CD8-positive, alpha-beta memory T cell (primary cell): ENCODE measurements at places on chromosomes 2 and 18. TPM values are rescaled to one million over a fixed set of nuclear protein-coding genes. Genes with fewer than 3 reads are reported as not detected.
A peak's percentile ranks its signal among the peaks of the same experiment; 100 is the strongest.

DNA sequence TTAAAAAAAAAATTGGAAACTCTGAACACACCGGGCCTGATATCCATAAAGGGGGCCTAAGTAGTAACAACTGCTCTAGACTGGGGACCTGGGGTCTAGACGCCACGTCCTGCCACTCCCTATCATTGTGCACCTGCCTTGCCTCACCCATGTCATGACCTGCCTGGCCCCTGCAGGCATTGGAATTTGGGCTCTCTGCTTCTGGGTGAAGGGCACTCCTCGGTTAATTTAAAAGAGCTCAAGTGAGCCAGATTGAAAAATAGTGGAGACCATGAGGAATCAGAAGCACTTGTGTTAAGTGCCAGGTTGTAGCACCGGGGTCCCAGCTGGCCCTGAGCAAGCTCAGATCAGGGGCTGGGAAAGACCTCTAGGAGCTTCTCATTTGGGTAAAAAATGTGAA is 48.1 kb downstream of the SLC4A1AP start:
- no peak for DNase-seq
- no peak overlapping the region for H3K4me3 ChIP-seq
- no peak overlapping the region for H3K27ac ChIP-seq
- H3K4me1 ChIP-seq, result peaks cover 15% of the 10 kb centered on the region
- H3K27me3 ChIP-seq, result no peaks in the 10 kb centered on the region
- no peaks in the 10 kb centered on the region for H3K36me3 ChIP-seq

DNA sequence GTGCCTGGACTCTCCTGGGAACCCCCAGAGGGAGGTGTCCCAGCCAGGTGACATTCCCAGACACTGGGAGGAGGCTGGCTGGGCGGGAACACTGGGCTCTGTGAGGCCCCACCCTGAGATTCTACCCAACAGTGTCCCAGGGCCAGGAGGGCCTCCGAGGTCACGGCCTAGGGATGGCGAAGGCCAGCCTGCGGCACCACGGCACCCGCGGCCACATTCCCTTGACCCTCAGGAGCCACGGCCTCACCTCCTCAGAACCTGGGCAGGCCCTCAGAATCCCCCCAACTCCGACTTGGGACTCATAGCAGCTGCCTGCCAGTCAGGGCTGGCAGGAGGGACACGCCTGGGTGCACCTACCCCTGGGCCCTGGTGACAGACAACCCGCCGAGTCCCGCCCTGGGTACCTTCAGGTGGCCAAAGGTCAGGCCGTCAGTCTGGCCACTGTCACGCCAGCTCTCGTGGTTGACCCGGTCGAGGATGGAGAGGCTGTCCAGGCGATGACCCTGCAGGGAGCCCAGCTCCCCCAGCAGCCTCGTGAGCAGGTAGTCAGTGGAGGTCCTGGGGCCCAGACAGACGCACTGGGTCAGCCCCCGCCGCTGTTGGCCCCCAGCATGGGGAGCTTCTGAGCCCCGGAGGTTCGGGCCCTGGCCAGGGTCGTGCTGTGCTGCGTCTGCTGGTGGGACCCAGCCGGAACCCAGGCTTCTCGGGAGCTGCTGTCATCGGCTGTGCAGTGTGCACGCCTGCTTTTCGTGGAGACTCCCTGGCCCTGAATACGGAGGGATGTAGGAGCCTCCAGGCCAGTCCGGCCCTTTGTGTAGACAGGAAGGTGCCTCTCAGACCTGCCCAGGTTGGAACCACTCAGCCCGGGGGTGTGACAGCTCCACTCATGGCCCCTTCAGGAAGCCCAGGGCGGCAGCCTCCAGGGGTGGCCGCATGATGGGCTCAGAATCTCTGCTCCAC is 6.1 kb downstream of the MAB21L4 start:
- no peaks in the 10 kb centered on the region for H3K36me3 ChIP-seq
- no peaks in the 10 kb centered on the region for H3K4me1 ChIP-seq
- H3K4me3 ChIP-seq, result no peak overlapping the region
- H3K27ac ChIP-seq, result no peak overlapping the region

TM4SF20 gene
- not detected for total RNA-seq

DNA sequence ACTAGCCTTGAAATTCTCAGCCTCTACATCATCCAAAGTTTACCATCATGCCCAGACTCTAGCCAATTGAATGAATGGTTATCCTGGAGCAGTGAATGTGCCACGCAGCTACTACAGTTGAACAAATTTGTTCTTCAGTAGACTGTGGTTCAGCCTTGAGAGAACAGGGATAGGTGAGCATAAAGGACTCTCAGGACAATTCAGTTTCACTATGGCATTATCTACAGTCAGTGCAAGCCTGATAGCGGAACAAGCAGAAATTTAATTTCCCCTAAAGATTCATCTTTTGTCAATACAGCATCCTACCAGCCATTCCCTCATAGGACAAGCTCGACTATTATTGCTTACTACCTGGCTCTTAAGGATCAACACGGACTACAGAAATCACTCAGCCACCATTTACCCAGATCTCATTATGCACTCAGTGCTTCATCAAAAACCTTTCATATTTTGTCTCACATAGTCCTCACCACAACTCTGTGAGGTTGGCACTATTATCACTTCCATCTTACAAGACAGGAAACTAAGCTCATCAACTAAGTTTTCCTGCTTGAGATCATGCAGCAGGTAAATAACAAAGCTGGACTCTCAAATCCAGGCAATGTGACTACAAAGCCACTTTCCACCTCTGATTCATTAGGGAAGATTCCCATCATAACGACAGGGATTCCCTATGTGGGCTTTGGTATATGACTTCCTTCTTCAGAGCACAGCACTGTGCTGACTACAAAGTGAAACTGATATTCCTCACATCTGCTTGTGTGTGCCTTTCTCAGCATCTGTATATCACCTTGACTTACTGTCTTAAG is 181.5 kb upstream of the ACVR2A start:
- peak overlapping the region; percentile 26 for H3K4me3 ChIP-seq
- no peaks in the 10 kb centered on the region for H3K27me3 ChIP-seq
- peaks cover 18% of the 10 kb centered on the region for H3K4me1 ChIP-seq
- no peaks in the 10 kb centered on the region for H3K36me3 ChIP-seq

GRCh38 chr18:29928081-29928480 is 1114.5 kb downstream of the DSC3 start:
- no peaks in the 10 kb centered on the region for H3K4me1 ChIP-seq
- H3K27me3 ChIP-seq, result no peaks in the 10 kb centered on the region
- H3K4me3 ChIP-seq, result no peak overlapping the region
- no peak for DNase-seq

DNA sequence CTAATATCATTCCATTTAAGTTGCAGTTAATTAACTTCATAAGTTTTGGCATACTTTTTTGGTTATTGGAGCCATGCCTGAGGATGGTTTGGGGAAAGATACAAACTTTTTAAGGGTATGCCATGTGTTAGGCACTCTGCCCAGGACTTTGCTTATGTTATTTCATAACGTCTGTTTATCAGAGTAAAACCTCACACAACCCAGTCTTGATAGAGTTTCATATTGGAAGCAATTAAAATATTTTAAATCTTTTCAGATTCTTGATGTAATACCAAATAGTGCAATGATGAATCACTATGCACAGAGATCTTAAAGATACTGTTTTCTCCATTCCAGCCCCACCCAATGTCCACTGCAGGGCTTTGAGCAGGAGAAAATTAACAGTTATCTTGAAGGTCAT is 529.1 kb upstream of the HNMT start:
- no peaks in the 10 kb centered on the region for H3K27me3 ChIP-seq
- no peak overlapping the region for H3K4me3 ChIP-seq
- H3K27ac ChIP-seq, result no peak overlapping the region
- no peaks in the 10 kb centered on the region for H3K4me1 ChIP-seq
- H3K36me3 ChIP-seq, result no peaks in the 10 kb centered on the region
- no peak for DNase-seq

- H3K27ac ChIP-seq, result no peak overlapping the region
- no peak for DNase-seq
- H3K27me3 ChIP-seq, result no peaks in the 10 kb centered on the region
Measured at GRCh38 chr18:3286159-3286558, 24.2 kb downstream of the MYL12B start.

RPS27A gene
- 1,155 TPM for total RNA-seq

DNA sequence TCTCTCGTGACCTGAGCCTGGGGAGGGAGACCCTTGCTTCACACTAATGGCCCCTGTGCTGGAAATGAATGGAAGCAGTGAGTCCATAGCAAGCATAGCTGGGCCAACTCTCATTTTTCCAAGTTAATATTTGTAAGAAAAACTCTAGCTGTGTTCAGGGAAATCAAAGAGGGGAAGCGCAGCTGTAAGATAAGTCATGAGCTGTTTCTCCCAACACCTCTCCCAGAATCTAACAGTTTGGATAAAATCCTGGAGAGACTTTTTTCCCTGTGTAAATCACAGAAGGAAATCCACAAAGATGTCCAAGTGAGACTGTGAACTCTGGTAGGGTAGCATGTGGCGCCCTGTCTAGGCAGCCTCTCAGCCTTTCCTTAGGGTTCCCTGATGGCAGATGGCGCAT is 27.2 kb downstream of the EDAR start:
- no peaks in the 10 kb centered on the region for H3K36me3 ChIP-seq
- H3K4me1 ChIP-seq, result peaks cover 71% of the 10 kb centered on the region
- no peak overlapping the region for H3K27ac ChIP-seq
- H3K4me3 ChIP-seq, result no peak overlapping the region

ACMSD gene
- not detected for total RNA-seq

DNA sequence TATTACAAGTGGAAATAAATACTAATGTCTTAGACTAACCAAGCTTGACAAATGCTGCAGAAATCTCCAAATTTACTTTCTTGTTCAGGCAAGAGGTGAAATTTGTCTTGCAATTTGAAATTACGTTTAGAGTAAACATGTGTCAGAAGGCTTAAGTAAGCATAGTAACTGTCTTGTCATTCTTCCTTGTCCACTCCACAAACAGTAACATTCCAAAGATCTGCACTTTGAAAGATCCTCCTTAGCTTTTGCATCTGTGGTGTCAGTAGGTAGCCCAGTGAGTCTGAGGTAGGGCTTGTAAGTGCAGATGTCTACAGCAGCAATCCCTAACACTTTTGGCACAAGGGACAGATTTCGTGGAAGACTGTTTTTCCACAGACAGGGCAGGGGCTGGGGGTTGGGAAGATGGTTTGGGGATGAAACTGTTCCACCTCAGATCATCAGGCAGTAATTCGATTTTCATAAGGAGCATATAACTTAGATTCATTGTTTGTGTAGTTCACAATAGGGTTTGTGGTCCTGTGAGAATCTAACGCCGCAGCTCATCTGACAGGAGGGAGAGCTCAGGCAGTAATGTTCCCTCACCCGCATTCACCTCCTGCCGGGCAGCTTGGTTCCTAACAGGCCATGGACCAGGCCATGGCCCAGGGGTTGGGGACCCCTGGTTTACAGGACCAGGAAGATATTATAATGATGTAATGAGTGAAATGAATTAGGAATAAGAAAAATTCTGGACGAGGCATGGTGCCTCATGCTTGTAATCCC is 18.6 kb downstream of the RASGRP3 start:
- H3K36me3 ChIP-seq, result no peaks in the 10 kb centered on the region
- no peak for DNase-seq
- H3K27ac ChIP-seq, result no peak overlapping the region

SRD5A2 gene
- total RNA-seq, result not detected

DNA sequence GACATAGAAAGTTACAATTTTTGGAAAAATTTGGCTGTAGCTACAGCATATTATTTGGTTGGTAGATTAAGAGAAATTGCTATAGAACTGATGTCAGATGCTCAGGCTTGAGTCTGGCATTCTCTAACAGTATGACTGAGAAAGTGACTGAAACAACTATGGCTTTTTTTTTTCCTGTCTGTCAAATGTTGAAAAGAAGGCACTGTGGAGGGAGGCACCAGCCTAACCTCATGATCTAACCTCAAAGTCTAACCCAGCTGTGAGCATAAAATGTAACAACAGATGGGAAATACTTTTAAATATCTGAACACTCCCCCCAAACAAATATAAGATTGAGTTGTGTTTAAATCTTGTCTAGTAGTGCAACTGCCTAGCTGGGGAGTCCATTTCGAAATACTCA is 629.1 kb downstream of the LRP1B start:
- DNase-seq, result no peak
- H3K27ac ChIP-seq, result no peak overlapping the region
- H3K4me3 ChIP-seq, result no peak overlapping the region
- H3K4me1 ChIP-seq, result no peaks in the 10 kb centered on the region

DNA sequence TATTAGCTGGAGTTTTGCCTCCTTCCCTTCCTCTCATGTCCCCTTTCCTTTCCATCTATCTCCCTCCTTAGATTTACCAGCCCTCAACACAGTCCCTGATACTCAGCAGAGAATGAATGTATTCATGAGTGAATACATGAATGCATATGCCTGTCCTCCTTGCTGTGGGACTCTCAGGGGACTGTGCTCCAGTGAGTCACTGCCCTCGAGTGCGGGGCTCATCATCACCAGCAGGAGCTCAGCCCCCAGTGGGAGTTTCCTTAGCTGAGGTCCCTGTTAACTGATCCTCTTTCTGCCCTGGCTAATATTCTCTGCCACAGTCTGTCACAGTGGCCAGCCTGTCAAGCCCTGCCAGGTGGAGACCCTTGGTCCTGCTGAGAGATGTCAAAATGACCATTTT is 104.9 kb upstream of the LHCGR start:
- no peak for DNase-seq
- H3K4me3 ChIP-seq, result no peak overlapping the region
- H3K4me1 ChIP-seq, result no peaks in the 10 kb centered on the region
- no peak overlapping the region for H3K27ac ChIP-seq
- no peaks in the 10 kb centered on the region for H3K27me3 ChIP-seq

DNA sequence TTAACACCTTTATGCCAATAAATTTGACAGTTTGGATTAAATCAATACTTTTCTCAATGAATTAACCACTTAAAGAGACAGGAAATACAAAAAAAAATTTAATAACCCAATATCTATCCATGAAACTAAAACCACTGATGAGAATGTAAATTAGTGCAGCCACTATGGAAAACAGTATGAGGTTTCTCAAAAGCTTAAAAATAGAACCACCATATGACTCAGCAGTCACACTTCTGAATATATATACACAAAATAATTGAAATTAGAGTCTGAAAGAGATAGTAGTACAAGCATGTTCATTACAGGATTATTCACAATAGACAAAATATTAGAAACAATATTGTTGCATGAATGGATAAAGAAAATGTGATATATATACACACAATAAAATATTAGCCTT is 382.1 kb upstream of the SETBP1 start:
- no peak overlapping the region for H3K27ac ChIP-seq
- H3K27me3 ChIP-seq, result no peaks in the 10 kb centered on the region
- DNase-seq, result no peak
- no peaks in the 10 kb centered on the region for H3K4me1 ChIP-seq

DNA sequence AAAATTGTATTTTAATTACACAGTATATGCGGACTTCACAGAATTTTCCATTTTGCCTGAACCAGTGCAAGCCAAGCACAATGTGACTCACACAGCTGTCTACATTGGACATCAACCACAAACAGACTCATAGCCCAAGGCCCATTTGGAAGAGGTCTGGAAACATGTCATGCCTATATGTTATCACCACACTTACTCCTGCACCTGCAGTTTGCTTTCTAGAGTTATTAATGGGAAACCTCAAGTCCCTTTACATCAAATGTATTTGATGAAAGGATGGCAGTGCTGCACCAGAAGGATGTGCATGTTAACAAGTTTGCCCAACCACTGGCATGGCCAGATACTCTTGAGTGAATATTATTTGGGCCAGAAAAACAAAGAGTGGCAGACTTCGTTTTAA is 548.9 kb upstream of the CDH2 start:
- H3K36me3 ChIP-seq, result no peaks in the 10 kb centered on the region
- H3K4me1 ChIP-seq, result no peaks in the 10 kb centered on the region
- no peak overlapping the region for H3K4me3 ChIP-seq
- no peak overlapping the region for H3K27ac ChIP-seq
- H3K27me3 ChIP-seq, result no peaks in the 10 kb centered on the region
- DNase-seq, result no peak
